ENCODE measurements at places on chromosomes 11 and 22. TPM values are rescaled to one million over a fixed set of nuclear protein-coding genes. Genes with fewer than 3 reads are reported as not detected.

TMEM25 gene
- 14.7 TPM for total RNA-seq

DBX1 gene
- total RNA-seq: not detected

TIMP3 gene
- 71.1 TPM for total RNA-seq

NAP1L4 gene
- 101 TPM for total RNA-seq

LRRC51 gene
- total RNA-seq: 2.6 TPM

PANX3 gene
- total RNA-seq: not detected

NCR3LG1 gene
- 1.3 TPM for total RNA-seq

DKK3 gene
- 72.4 TPM for total RNA-seq

MMP27 gene
- total RNA-seq: not detected

ISX gene
- total RNA-seq: not detected

CCDC73 gene
- 0.13 TPM for total RNA-seq

MAP4K2 gene
- 7.0 TPM for total RNA-seq

DDIAS gene
- total RNA-seq: 0.26 TPM

KMT5B gene
- 44.8 TPM for total RNA-seq

SDHAF2 gene
- 51.3 TPM for total RNA-seq

TMEM123 gene
- 172 TPM for total RNA-seq

C22orf39 gene
- 25.3 TPM for total RNA-seq

HEPHL1 gene
- 0.51 TPM for total RNA-seq

CNIH2 gene
- total RNA-seq: not detected

MMP10 gene
- 4.2 TPM for total RNA-seq

MMP7 gene
- not detected for total RNA-seq

XKR3 gene
- total RNA-seq: not detected

GALNT18 gene
- total RNA-seq: 21.4 TPM

SLC5A4 gene
- not detected for total RNA-seq

Measured in bronchial epithelial cell (primary cell).